ENCODE measurements at places on chromosomes 2 and 18.

GRCh38 chr2:39511219-39511604 lies 74.1 kb upstream of the MAP4K3 start:
- no peak for DNase-seq

- no peak for DNase-seq
Observed at GRCh38 chr2:229090225-229090624, 180.9 kb downstream of the PID1 start.

GRCh38 chr2:203909261-203909967 lies 27.1 kb upstream of the ICOS start:
- no peak for DNase-seq

DNA sequence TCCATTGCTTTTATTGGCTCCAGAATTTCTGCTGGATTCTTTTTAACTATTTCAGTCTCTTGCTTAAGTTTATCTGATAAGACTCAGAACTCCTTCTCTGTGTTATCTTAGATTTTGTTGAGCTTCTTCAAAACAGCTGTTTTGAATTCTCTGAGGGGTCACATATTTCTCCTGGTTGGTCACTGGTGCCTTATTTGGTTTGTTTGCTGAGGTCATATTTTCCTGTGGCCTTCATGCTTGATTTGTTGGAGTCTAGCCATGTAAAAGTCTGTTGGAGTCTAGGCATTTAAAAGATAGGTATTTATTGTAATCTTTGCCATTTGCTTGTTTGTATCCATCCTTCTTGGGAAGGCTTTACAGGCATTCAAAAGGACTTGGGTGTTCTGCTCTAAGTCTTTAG lies 398.7 kb downstream of the DSEL start:
- no peak for DNase-seq

GRCh38 chr18:76958692-76959341 lies 136.5 kb downstream of the ZNF236 start:
- DNase-seq, result no peak

- DNase-seq, result no peak
Observed at GRCh38 chr2:46520130-46520711, 40.9 kb downstream of the TMEM247 start.

DNA sequence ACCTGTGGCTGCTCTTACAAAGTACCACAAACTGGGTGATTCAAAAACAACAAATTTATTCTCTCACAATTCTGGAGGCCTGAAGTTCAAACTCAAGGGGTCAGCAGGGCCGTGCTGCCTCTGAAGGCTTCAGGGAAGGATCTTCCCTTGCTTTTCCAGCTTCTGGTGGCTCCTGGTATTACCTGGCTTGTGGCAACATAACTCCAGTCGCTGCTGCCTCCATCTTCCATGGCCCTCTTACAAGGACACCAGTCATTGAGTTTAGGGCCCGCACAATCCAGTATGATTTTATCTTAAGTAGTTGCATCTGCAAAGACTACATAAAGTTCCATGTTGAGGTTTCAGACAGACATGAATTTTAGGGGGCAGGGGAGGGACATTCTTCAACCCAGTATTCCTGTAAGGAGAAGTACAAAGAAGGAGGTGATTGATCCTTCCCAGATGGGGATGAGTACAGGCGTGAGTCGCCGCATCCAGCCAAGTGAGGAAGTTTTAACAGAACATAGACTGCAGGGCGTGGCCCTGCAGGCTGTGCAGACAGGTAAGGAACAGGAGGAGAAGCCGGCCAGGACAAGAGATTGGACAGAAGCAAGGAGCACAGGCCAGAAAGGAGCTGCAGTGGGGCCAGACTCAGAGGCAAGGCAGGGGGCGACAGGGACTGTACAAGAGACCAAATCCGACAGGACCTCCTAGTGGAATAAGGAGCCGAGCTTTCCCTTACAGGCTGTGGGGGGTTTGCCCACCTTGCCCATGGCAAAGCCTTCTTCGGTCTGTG lies 44.4 kb upstream of the BZW1 start:
- DNase-seq, result no peak

DNA sequence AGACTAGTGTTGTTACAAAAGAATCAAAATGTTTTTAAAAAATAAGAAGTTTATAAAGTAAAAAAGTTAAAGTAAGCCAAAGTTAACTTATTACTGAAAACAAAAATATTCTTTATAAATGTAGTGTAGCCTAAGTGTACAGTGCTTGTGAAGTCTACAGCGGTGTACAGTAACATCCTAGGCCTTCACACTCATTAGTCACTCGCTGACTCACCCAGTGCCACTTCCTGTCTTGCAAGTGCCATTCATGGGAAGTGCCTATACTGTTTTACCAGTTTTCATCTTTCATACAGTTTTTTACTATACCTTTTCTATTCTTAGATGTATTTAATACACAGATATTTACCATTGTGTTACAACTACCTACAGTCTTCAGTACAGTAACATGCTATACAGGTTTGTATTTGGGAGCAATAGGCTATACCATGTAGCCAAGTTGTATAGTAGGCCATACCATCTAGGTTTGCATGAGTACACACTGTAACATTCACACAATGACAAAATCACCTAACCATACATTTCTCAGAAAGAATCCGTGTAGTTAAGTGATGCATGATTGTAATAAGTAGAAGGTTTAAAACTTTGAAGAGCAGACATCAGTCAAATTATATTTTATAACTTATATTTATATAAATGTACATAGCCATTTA lies 13.4 kb downstream of the SERPINB7 start:
- DNase-seq, result peak; percentile 47

DNA sequence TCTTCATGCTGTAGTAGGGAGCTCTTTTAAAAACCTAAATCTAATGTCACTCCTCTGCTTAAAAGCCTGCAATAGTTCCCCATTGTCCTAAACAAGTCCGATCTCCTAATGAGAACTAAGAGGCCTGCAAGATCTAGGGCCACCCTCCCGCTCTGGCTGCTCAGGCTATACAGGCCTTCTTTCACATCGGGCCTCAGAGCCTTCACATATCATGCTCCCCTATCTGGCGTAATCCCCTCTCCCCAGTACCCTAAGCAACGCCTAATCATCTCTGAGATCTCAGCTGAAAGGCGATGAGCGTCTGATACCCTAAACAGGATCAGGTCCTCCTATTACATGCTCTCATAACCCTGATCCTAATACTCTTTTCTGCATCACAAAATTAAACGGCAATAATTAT lies 1.9 kb downstream of the MAP4K3 start:
- no peak for DNase-seq

DNA sequence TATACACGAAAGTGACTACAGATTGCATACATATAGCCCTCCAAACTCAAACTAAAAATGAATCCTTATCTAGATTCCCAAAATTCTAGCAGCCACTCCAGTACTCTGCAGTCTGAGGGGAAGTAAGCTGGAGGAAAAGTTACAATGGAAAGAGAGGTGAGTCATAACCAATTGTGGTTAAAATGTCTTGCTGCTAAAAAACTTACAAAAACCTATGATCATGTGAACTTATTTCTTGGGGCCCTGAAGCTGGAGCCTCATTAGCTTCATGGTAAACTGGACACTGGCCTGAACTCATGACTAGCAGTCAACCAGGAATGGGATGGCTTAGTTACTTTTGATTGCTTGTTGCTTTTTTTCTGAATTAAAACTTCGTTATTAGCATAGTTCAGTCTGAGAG lies 175.9 kb downstream of the SLC4A3 start:
- DNase-seq, result no peak

GRCh38 chr18:57630754-57631595 lies 9.3 kb upstream of the NARS1 start:
- no peak for DNase-seq
